Renal cortex interstitium (tissue), 15 donors: ENCODE measurements at places on chromosomes 12 and 14. TPM values are rescaled to one million over a fixed set of nuclear protein-coding genes. Genes with fewer than 3 reads are reported as not detected.

Gene CKAP4
- polyA plus RNA-seq = 108 TPM

Gene HRK
- 0.65 TPM for polyA plus RNA-seq

Gene CD69
- 1.3 TPM for polyA plus RNA-seq

Gene RNASE7
- 0.79 TPM for polyA plus RNA-seq

Gene TCL1A
- polyA plus RNA-seq = 1.1 TPM

Gene WNT1
- not detected for polyA plus RNA-seq

Gene ZFYVE1
- 23.8 TPM for polyA plus RNA-seq

Gene ZBTB25
- polyA plus RNA-seq = 7.0 TPM

DNA sequence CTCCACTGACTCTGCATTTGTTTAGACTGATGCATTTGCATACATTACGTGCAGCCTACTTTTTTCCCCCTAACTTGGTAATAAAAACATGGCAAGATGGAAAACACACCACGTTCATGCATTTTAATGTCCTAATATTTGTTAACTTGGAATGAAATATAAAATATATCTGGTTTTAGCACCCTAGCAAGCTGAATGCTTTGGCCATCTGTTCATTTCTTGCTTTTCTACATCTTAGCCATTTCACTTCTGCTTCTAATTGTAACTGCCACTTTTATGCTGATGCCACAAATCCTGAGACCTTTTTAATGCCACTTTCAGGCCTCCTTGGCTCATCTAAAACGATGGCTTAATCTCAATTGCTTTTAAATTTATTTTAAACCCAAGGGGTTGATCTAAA lies 177.7 kb upstream of the RASSF8 start:
- no peak for DNase-seq

GRCh38 chr12:113537751-113538087 lies 66.0 kb upstream of the LHX5 start:
- no peak for DNase-seq

DNA sequence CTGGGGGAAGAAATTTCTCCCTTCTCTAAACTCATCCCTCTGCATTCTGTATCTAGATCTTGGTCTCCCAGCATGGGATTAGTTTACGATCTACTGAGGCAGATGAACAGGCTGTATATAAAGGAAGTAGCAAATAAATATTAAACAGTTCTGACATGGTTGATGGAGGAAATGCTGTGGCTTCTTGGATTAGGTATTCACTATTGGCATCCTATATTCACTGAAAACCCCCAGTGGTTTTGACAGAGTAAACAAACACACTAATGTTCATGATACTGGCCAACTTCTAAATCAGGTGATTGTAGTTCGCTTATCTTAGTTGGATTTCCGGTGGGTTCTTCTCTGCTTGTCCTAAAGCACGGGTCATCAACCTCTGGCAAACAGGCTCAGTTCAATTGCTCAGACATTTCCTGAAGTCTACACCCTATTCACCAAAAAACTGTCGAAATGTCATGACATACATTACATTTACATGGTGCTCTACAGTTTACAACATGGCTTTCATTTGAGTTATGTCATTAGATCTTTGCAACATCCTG lies 433.9 kb downstream of the EGLN3 start:
- DNase-seq = no peak

DNA sequence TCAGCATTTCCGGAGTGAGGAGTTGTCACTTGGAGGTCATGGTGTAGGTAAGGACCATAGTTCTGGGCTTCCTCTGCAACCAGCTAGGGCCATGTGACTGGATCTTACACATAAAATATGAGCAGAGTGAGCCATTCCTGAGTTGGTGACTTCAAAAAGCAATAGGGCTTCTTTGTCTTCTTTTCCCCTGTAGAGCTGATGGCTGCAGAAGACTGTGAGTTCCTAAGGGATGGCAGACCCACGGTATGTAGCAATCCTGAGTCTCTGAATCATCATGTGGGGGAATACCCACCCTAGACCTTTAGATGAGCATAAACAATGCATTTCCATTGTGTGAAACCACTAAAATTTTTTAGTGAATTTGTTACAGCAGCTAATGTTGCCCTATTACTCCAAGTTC lies 151.1 kb upstream of the TBX3 start:
- DNase-seq = no peak

DNA sequence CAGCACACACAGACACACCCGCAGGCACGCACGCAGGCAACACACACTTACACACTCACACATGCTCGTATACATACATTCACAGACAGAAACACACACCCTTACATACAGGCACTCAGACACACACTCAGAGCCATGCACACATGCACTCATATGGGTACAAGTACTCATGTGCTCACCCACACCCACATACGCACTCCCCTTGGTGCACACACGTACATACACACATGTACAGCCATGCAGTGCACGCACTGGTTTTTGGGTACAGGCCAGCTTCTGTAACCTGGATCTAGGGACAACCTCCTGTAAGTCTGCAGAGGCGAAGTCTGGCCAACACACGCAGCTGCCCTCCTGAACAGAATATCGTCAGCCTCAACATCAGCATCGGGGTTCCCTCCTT lies 221.3 kb upstream of the RTL1 start:
- DNase-seq = no peak

DNA sequence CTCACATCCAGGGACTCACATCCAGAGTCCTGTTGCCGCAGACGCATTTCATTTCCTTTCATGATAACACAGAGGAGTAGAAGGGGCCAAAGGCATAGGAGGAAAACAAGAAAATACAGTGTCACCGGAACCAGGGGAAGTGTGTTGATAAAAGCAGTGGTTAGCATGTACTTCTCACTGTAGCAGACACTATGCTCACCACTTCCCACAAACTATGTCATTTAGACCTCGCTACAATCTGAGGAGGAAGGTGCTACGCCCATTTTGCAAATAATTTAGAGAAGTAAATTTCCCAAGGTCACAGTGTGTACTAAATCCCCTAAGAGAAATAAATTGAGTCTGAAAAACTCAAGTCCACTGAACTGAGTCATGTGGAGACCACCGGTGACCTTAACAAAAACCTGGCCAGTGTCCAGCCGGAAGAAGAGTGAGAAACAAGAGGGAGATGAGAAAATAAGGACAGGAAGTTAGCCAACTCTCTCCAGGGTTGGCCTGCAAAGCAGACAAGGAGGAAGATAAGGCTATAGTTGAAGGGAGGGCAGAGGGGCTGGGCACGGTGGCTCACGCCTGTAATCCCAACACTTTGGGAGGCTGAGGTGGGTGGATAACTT lies 25.8 kb upstream of the TMCC3 start:
- DNase-seq = no peak

DNA sequence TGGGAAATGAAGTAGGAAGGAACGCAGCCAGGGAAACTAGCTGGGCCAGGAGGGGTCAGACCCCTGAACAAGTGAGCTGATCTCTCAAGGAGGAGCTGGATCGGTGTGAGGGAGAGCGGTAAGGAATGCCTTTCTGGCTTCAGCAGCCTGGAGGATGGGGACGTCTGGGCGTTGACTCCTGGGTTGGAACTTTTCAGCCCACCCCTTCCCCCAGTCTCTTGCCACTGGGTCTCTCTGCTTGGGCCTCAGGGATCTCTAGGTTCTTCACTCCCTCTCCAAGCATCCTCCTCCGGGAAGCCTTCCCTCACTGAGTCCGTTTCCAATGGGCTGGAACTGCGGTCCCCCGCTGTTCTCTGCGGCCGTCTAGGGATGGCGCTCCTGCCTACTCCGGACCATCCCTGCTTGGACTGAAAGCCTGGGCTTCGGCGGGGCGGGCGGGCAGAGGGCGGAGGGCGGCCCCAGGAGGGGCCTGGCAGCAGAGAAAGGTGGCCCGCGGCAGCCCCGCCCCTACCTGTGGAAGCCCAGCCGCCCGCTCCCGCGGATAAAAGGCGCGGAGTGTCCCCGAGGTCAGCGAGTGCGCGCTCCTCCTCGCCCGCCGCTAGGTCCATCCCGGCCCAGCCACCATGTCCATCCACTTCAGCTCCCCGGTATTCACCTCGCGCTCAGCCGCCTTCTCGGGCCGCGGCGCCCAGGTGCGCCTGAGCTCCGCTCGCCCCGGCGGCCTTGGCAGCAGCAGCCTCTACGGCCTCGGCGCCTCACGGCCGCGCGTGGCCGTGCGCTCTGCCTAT lies at the start of gene KRT7:
Gene KRT7 (plus strand): TSS at position 570 of the 788 bp plus-strand sequence. CDS start 54 bp downstream, at position 624.
- DNase-seq = no peak

DNA sequence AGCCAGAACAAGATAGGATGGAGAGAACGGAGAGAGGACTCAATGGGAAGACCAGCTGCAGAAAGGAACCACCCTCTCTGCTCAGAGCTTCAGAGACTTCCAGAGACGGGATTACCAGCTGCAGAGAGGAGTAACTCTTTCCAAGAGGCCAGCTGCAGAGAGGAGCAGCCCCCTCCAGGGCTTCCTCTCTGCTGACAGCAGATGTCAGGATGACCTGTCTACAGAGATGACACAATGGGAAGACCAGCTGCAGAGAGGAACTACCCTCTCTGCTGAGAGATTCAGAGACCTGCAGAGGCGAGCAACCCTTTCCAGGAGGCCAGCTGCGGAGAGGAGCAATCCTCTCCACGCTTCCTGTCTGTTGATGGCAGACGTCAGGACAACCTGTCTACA lies 61.8 kb downstream of the KLRG1 start:
- DNase-seq = no peak

DNA sequence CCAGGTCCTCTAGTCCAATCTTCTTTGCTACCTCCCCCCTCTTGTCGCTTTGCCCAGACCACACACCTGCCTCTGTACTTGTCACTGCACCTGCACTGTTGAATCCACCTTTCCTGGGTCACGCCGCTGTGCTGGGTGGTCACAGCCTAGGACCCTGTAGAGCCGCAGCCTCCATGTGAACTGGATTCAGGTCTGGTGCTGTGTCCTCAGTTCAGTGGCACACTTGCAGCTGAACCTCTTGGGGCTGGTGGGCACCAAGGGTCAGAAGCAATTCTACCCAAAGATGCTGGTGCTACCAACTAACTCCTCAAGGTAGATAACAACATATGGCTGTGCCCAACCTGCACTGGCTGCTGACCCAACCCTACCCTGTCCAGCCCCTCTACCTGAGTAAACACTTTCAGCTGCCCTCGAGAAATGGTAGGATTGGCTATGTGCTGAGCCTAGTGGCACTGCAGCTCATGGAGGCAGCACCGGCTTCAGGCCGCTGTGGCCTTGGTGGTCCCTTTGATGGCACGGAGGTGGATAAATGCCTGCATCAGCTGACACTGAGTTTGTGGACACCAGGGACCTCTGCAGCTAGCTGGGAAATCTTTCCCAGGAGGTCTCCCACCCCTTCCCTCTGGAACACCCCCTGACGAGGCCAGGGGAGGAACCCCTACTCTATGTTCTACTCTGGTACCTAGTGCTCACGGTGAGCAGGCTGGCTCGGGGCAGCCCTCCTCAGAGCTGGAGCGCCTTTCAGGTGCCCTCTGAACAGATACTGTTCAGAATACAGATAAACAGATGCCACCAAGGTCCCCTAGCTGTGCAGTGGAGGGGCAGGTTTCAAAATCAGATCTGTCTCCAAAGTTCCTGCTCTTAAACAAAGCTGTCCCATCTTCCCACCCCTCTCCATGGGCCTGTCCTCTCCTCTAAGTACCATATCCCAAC lies 14.3 kb downstream of the AGAP2 start:
- no peak for DNase-seq

DNA sequence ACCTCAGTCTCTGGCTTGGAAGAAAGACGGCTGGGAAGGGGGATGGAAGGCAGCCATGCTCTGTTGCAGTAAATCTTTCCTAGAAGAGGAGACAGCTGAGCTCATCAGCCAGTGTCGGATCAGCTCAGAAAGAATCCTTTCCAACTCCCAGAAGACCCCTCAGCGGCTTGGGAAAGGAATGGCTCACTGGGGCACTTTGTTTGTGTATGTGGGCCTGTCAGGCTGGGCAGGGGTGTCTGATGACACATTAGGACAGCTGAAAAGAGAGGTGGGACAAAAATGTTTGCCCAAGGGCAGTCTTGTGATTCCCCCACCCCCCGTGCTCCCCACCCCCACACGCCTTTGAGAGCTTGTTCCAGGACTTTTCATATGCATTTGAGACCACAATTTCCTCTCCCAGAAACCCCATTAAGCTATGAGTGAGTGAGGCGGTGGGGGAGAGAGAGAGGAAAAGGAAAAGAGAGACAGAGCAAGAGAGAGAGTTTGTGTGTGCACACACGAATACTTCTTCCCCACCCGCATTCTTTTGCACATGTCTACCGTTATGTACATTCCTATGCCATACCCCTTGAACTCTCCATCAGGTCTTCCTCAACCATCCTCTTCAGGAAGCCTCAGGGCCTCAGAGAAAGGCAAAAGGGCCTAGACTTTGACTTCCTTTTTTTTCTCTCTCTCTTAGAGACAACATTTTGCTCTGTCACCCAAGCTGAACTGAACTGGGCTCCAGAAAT lies 198.9 kb downstream of the ZFP36L1 start:
- DNase-seq = no peak

GRCh38 chr12:75892731-75893408 lies 138.7 kb downstream of the PHLDA1 start:
- no peak for DNase-seq

DNA sequence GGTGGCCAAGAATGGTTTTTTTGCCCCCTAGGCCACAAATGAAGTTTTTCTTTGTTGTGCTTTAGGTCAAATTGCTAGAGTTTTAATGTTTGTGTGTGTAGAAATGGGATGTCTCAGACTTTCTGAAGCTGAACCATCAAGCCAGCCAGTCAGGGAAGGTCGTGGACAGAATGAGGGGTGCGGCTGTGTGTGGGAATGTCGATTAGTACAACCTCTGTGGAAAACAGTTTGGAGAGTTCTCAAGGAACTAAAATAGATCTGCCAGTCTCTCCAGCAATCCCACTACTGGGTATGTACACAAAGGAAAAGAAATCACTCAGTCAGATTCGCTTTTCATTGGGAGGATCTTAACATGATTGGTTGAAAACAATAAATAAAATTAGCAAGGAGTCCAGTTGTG lies 44.5 kb downstream of the ACACB start:
- DNase-seq = no peak

DNA sequence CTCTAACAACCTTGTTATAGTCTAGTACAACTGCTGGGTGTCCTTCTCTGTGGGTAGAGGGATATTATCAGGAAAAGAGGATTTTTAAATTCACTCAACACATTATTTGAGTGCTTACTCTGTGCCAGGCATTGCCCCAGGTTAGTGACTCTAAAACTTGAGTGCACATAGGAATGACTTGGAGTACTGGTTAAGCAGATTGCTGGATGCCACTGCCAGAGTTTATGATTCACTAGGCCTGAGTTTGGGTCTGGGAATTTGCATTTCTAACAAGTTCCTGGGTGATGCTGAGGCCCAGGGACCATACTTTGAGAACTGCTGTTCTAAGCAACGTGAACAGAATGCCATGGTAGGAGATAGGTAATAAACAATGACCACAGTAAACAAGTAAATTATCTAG lies 96.6 kb downstream of the CFAP54 start:
- DNase-seq = no peak

GRCh38 chr12:96338852-96339471 lies 61.3 kb downstream of the CDK17 start:
- no peak for DNase-seq
